ENCODE measurements at places on chromosomes 11 and 22. TPM values are rescaled to one million over a fixed set of nuclear protein-coding genes. Genes with fewer than 3 reads are reported as not detected.

Gene LRRC55
- polyA plus RNA-seq, result 5.6 TPM

Gene FAT3
- polyA plus RNA-seq, result 8.0 TPM

Gene GPR83
- polyA plus RNA-seq, result 0.55 TPM

- DNase-seq, result no peak
Observed at GRCh38 chr11:68792400-68792966, 41.2 kb upstream of the TESMIN start.

DNA sequence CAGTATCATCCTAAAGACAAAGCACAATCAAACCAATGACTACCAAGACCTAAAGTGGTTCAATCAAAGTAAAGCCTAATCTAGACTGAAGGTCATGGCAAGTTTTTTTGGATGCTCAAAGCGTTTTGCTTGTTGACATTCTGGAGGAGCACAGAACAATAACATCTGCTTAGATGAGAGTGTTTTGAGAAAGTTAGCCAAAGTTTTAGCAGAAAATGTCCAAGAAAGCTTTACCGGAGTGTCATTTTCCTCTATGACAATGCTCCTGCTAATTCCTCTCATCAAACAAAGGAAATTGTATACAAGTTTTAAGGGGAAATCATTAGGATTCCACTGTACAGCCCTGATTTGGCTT is 256.9 kb upstream of the FAT3 start:
- no peak for DNase-seq

Gene PIM3
- 14.5 TPM for polyA plus RNA-seq

GRCh38 chr22:50282361-50283155 is 12.4 kb upstream of the MAPK11 start:
- no peak for DNase-seq

Gene MMP27
- polyA plus RNA-seq, result not detected

Gene C22orf31
- polyA plus RNA-seq, result 1.5 TPM
